Activated CD4-positive, alpha-beta memory T cell treated with anti-CD3 and anti-CD28 coated beads for 36 hours (primary cell): ENCODE measurements at places on chromosomes 16 and 17. TPM values are rescaled to one million over a fixed set of nuclear protein-coding genes. Genes with fewer than 3 reads are reported as not detected.

- no peak for DNase-seq
- no peaks in the 10 kb centered on the region for H3K4me1 ChIP-seq
- no peak overlapping the region for H3K4me3 ChIP-seq
- no peak overlapping the region for H3K27ac ChIP-seq
These were observed 114.2 kb downstream of the DNAH9 start for GRCh38 chr17:11712456-11712855.

- H3K4me1 ChIP-seq: peaks cover 21% of the 10 kb centered on the region
- peaks cover 2% of the 10 kb centered on the region for H3K36me3 ChIP-seq
- no peak overlapping the region for H3K4me3 ChIP-seq
- H3K27me3 ChIP-seq: peaks cover 7% of the 10 kb centered on the region
- DNase-seq: peak; percentile 91
These were observed 20.9 kb upstream of the KRT19 start for GRCh38 chr17:41548844-41549595.

- no peak overlapping the region for H3K4me3 ChIP-seq
- DNase-seq: no peak
- H3K4me1 ChIP-seq: peaks cover 13% of the 10 kb centered on the region
- H3K27me3 ChIP-seq: no peaks in the 10 kb centered on the region
- H3K27ac ChIP-seq: no peak overlapping the region
- H3K36me3 ChIP-seq: no peaks in the 10 kb centered on the region
These were observed 225.5 kb downstream of the LGALS9B start for GRCh38 chr17:20241855-20242254.

DNA sequence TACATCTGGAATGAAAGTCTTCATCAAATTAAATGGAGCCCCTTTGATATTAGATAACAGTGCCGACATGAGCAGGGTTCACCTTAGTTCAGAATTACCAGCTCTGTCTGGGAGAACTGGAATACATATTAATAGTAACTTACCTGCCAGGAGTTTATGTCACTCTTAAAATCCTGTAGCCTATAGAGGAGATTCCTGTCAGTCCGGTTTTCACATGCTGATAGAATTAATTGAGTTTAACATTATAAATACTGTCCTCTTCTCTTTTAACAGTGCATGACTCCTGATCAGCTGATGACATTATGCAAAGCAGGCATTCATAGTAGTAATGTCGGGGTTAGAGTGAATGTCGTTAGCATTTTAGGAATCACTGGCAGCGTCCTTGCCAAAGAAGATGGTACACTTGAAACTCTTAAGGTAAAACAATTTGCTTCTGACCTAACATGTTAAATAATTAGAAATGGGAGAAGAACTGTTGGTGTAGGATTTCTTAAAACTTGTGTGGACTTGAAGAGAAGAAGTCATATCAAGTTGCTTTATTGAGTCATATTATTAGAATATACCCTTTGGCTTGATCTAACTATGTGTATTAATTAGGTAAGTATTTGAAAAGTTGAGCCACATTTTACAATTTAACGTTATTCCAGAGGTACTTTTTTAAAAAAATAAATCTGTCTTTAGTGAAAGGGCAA lies 34.3 kb downstream of the HEATR3 start:
- no peak for DNase-seq
- peaks cover 30% of the 10 kb centered on the region for H3K36me3 ChIP-seq
- H3K4me3 ChIP-seq: no peak overlapping the region

DNA sequence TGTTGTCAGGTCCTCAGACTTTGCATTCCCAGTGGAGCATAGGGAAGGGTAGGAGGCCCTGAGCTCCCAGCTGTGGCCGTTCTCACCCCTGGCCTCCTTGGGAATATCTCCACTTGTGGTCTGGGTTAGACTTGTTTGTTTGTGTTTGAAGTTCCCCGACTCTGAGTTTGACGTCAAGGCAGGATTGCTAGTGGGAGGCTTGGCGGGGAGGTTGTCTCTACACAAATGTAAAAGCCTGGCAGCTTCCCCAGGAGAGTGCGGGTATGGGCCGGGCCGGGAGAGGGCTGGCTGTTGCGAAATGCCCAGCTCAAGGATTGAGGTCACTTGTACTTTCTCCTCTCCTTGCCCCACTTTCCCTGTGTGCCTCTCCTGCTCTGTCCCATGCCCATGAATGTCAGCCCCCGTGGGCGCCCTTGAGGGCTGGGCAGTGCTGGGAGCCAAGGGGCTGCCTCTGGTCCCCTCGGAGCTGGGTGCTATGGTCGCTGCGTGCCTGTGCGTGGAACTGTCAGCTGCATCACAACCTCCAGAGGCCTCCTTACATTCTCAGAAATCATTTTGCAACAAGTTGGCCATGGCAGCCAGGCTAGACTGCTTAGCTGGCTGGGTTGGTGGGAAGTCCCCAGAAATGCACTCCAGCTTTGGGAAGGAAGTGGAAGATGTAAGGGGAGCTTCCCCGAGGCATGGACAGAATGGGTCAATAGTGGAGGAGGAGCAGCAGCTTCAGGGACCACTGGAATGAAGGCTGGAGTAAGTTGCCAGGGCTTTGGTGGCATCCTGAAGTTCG lies 84.3 kb downstream of the KSR1 start:
- peaks cover 5% of the 10 kb centered on the region for H3K36me3 ChIP-seq
- no peak for DNase-seq
- H3K4me1 ChIP-seq: peaks cover 72% of the 10 kb centered on the region
- peaks cover 2% of the 10 kb centered on the region for H3K27me3 ChIP-seq
- H3K27ac ChIP-seq: no peak overlapping the region

- no peak overlapping the region for H3K4me3 ChIP-seq
- H3K36me3 ChIP-seq: no peaks in the 10 kb centered on the region
- H3K4me1 ChIP-seq: peaks cover 6% of the 10 kb centered on the region
- H3K27me3 ChIP-seq: no peaks in the 10 kb centered on the region
These were observed 65.2 kb downstream of the SNX20 start for GRCh38 chr16:50615891-50616290.

GRCh38 chr17:74853669-74854068 lies 6.0 kb downstream of the GRIN2C start:
- H3K4me3 ChIP-seq: no peak overlapping the region
- H3K27ac ChIP-seq: no peak overlapping the region
- DNase-seq: no peak
- H3K4me1 ChIP-seq: peaks cover 8% of the 10 kb centered on the region

- H3K4me3 ChIP-seq: no peak overlapping the region
- DNase-seq: no peak
- H3K36me3 ChIP-seq: peaks cover 32% of the 10 kb centered on the region
- peaks cover 17% of the 10 kb centered on the region for H3K4me1 ChIP-seq
- no peaks in the 10 kb centered on the region for H3K27me3 ChIP-seq
These were observed 9.8 kb upstream of the IL17C start for GRCh38 chr16:88628512-88628974.

GRCh38 chr17:65973237-65973636 lies 218.7 kb downstream of the CEP112 start:
- H3K27me3 ChIP-seq: peaks cover 3% of the 10 kb centered on the region
- no peak overlapping the region for H3K4me3 ChIP-seq
- H3K4me1 ChIP-seq: no peaks in the 10 kb centered on the region

- H3K4me1 ChIP-seq: peaks cover 5% of the 10 kb centered on the region
- H3K27me3 ChIP-seq: peaks cover 25% of the 10 kb centered on the region
- no peak overlapping the region for H3K4me3 ChIP-seq
- H3K36me3 ChIP-seq: no peaks in the 10 kb centered on the region
These were observed 39.7 kb downstream of the NACA2 start for GRCh38 chr17:61551255-61551742.

DNA sequence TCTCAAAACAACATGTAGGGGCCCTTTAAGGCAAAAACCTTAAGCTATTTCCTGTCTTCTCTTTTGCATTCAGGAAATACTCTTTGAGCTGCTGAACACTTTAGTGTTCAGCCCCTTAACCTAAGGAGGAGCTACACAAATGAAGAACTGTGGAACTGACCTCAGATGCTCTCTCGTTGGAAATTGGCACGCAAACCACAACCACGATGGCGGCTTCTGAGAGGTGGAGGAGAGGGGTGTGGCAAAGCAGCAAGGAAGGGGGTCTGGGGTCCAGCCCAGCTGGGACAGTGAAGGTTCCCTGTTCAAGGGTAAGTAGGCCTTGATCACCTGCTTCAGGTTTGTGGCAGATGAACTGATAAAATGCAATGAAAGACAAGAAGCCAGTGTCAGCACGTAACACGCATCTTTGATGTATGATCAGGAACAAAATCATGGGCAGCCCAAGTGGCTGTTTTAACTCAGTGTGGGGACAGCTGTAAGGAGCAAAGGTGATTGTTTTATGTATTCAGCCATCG lies 291.6 kb upstream of the TNRC6C start:
- H3K36me3 ChIP-seq: peaks cover 14% of the 10 kb centered on the region
- H3K4me1 ChIP-seq: peaks cover 41% of the 10 kb centered on the region
- peak overlapping the region; percentile 97 for H3K27ac ChIP-seq
- peak overlapping the region; percentile 83 for H3K4me3 ChIP-seq
- H3K27me3 ChIP-seq: no peaks in the 10 kb centered on the region

DNA sequence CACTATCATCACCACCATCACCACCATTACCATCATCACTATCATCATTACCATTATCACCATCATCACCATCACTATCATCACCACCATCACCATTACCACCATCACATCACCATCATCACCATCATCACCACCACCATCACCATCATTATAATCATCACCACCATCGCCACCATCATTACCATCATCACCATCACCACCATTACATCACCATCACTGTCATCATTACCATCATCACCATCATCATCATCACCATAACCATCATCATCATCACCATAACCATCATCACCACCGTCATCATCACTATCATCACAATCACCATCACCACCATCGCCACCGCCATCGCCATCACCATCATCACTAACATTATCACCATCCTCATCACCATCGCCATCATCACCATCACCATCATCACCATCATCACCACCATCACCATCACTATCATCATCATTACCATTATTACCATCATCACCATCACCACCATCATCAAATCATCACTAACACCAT lies 4.9 kb upstream of the JPH3 start:
- H3K36me3 ChIP-seq: no peaks in the 10 kb centered on the region
- H3K27me3 ChIP-seq: peaks cover 31% of the 10 kb centered on the region
- H3K4me1 ChIP-seq: no peaks in the 10 kb centered on the region
- H3K27ac ChIP-seq: no peak overlapping the region
- no peak overlapping the region for H3K4me3 ChIP-seq
- DNase-seq: no peak

GRCh38 chr17:18004884-18005305 lies 32.2 kb downstream of the DRC3 start:
- peaks cover 8% of the 10 kb centered on the region for H3K36me3 ChIP-seq
- no peak overlapping the region for H3K27ac ChIP-seq
- H3K27me3 ChIP-seq: no peaks in the 10 kb centered on the region
- no peak overlapping the region for H3K4me3 ChIP-seq

DNA sequence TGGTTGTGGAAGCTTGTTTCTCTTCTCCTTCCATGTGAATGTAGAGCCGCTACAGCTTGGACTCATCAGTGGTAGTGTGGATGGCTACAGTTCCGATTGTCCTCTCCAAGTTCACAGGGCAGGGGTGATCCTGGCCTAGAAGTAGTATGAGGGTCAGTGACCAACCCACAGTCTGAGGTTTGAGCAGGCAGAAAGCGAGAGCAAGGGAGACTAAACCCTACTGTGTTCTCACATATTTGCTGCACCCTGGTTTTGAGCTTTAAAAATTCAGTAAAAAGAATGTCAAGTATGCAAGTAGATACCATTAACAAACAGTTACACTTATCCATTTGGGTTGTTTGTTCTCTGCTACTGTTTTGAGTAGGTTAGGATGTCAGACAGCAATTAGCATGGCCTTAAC lies 148.9 kb downstream of the MRTFB start:
- no peak overlapping the region for H3K27ac ChIP-seq
- no peak for DNase-seq
- H3K4me1 ChIP-seq: no peaks in the 10 kb centered on the region

DNA sequence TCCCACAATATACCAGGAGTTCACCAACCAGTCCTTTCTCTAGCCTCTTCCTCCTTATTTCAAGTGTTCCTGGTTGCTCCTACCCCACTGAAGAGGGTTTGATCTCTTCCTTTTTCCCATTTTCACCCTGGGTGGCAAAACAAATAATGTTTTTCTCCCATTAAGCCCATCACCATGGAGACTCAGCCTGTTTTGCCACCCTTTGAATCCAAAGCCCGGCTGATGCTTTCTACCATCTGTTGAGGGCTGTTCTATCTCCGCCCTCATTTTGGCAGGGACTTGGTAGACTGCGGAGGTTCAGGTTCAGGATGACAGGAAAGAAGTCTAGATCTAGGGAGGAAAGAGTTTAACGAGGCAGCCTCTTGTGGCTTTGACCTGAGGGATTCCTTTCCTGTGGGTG lies 2.6 kb downstream of the DNAH2 start:
- H3K4me3 ChIP-seq: no peak overlapping the region
- no peak for DNase-seq
- peaks cover 14% of the 10 kb centered on the region for H3K4me1 ChIP-seq
- peaks cover 56% of the 10 kb centered on the region for H3K27me3 ChIP-seq
- no peak overlapping the region for H3K27ac ChIP-seq

- no peak overlapping the region for H3K4me3 ChIP-seq
- no peak overlapping the region for H3K27ac ChIP-seq
- H3K27me3 ChIP-seq: no peaks in the 10 kb centered on the region
- DNase-seq: no peak
- H3K36me3 ChIP-seq: no peaks in the 10 kb centered on the region
These were observed 47.1 kb downstream of the NUP93 start for GRCh38 chr16:56777001-56777400.

The ETV4 gene
- 4.2 TPM for total RNA-seq

The ABI3 gene
- total RNA-seq: 19.7 TPM

The CCL11 gene
- not detected for total RNA-seq

The NPIPB9 gene
- total RNA-seq: 0.58 TPM

The FBXO39 gene
- total RNA-seq: not detected

The C16orf96 gene
- 0.07 TPM for total RNA-seq

The CCDC40 gene
- 0.82 TPM for total RNA-seq

The ITGAX gene
- 30.3 TPM for total RNA-seq

The COL1A1 gene
- 2.3 TPM for total RNA-seq

The WNT9B gene
- total RNA-seq: not detected

The KRTAP4-2 gene
- not detected for total RNA-seq

The CLEC19A gene
- not detected for total RNA-seq

The CEMP1 gene
- total RNA-seq: not detected

The SLC35G6 gene
- not detected for total RNA-seq
